ENCODE measurements at places on chromosomes 6 and 20. TPM values are rescaled to one million over a fixed set of nuclear protein-coding genes. Genes with fewer than 3 reads are reported as not detected.
A peak's percentile ranks its signal among the peaks of the same experiment; 100 is the strongest.

DNA sequence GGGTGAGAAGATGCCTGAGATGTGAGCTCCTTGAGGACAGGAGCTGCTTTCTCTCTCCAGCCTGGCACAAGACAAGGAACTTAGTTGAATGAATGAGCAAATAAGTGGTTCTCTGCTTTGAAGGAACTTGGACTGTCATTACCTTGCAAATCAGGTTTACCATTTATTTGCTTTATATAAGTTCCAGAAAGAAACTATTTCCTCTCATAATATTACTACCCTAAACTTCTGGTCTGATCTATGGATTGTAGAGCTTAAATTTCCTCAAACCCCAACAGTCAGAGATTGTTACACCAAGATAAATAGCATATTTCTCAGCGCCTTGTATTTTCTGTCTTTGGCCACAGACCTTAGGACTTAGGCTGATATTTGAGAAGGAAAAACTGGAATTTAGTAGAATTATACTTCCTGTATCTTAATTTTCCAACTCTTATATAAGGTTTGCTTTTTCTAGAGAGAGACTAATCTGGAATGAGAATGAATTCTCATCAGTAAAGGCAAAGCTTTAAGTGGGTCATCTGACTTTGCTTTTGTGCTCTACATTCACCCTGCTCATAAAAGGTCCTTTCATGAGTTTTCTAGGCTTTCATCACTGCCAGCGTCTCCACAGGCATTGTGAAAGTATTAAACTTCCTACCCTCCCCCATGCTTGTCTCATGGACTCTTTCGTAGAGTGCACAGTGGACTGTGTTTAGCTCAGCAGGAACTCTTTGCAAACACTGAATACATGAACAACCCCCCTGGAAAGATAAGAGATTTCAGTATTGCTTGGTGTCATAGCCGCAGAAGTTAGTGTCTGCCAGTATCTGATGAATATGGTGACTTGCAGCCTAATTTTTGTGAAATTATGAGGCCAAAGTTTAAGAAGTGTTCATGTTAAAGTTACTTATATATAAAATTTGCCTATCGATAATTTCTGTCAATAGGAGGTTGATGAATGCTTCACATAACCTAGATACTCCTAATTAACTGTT is 74.0 kb downstream of the PTPRA start:
- DNase-seq = no peak

GRCh38 chr6:98929498-98930060 is 18.2 kb downstream of the FBXL4 start:
- no peak for DNase-seq

- DNase-seq = no peak
Measured at GRCh38 chr6:3280866-3281465, 22.2 kb downstream of the PSMG4 start.

- DNase-seq = no peak
Measured at GRCh38 chr6:138638604-138639003, 135.0 kb upstream of the CCDC28A start.

- no peak for DNase-seq
Measured at GRCh38 chr6:32092760-32093497, 16.2 kb downstream of the TNXB start.

DNA sequence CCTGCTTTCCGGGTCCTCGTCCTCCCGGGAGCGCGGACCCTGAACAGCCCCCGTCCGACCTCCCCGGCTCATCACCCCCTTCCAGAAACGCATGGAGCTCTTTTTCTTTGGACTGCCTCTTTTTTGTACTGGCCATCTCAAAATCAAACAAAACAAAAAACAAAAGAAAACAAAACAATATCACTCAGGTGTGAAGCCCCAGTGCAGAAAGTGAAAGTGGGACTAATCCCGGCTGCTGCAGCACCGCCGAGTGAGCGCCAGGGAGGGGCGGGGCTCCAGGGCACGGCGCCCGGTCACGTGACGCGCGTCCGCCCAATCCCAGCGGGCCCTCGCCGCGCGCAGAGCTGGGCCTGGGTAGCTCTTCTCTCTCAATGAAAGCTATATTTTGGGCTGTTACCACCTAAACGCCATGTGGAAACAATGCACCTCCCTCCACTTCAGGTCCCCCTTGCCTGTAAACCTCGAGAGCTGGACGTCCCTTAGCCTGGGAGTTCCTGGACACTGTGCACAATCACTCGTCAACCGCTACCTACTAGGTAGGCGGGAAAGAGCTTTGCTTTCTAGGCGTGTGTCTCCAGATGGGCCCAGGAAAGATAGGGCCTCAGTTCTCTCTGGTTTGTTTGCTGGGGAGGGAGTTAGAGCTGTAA is 93.7 kb upstream of the PRDM1 start:
- peak; percentile 90 for DNase-seq

DNA sequence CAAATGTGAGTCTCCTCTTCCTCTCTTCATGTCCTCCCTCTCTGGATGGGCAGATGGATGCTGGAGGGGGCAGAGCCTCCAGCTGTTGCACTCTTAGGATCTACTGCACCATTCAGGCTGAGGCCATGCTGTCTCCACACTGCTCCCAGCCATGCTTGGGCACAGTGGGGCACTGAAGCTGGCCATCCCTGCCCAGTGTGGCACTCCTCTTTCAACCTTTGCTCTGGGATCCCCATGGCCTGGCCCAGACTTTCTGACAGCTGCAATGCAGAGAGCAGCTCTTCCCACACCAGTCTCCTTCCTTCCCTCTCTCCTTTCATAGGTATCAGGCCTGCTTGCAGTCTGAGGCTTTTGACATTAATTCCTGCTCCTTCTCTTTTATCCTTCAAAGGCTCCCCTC is 9.3 kb downstream of the KCNK17 start:
- no peak for DNase-seq

- DNase-seq = no peak
Measured at GRCh38 chr6:39451831-39452230, 129.3 kb upstream of the KCNK16 start.

GRCh38 chr6:169420912-169421543 is 167.4 kb upstream of the THBS2 start:
- no peak for DNase-seq

- DNase-seq = no peak
Measured at GRCh38 chr6:125216015-125216414, 62.4 kb downstream of the TPD52L1 start.

DNA sequence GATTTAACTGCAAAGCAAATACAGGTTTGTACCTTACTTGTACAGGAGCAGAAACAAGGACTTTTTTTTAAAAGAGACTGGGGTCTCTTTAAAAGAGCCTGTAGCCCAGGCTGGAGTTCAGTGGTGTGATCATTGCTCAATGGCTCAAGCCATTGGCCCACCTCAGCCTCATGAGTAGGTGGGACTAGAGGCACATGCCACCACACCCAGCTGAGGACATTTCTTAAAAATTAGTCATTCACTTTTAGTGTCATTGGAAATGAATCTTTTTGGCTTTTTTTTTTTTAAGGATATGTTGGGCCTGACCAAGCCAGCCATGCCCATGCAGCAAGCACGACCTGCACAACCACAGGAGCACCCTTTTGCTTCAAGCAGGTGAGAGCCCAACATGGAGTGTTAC is 16.9 kb downstream of the SEC23B start:
- DNase-seq = no peak

DNA sequence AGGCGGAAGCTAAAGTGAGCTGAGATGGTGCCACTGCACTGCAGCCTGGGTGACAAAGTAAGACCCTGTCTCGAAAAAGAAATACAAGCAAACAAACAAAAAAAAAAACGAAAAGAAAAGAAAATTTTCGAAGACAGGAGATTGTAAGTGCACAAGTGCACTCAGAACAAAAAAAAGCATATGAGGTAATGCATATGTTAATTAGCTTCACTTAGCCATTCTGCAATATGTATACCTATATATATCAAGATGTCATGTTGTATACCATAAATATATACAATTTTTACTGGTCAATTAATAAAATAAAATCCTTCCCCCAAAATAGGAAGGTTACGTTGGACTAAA is 127.5 kb downstream of the RIN2 start:
- DNase-seq = no peak

- DNase-seq = no peak
Measured at GRCh38 chr20:32344835-32345506, 13.2 kb upstream of the ASXL1 start.

DNA sequence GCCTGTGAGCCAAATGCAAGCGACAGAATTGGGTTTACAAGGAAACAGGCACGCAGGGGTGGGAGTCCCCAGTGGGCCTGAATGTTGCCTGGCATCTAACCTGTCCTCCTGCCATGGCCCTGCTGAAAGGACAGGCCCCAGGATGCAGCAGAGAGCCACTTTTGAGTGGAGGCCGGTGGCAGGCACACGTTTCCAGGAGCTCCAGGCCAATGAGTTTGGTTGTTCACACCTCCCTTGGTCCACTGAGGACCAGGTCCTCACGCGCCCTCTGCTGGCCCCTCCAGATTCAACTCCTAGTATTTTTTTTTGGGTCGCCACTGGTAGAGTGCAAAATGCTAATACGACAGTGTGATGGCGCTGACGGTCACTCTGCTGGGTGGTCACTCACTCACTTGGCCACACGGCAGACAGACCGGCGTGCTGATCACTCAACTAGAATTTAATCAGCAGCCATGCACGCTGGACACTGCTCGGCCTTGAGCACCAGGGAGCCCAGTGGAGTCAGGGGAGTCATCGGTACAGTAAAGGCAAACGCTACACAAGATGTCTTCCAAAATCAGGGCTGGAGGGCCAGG is 81.7 kb upstream of the NFATC2 start:
- DNase-seq = peak; percentile 72

GRCh38 chr20:24469116-24469893 is at the start of gene SYNDIG1:
TSS of gene SYNDIG1 (plus strand) at chr20:24469629. CDS start at chr20:24543098, 73,469 bp downstream.
- DNase-seq = peak; percentile 54

- DNase-seq = no peak
Measured at GRCh38 chr20:1310506-1311190, 18.3 kb downstream of the SDCBP2 start.

GRCh38 chr6:26172608-26172968 is 85.4 kb downstream of the HFE start:
- DNase-seq = no peak

DNA sequence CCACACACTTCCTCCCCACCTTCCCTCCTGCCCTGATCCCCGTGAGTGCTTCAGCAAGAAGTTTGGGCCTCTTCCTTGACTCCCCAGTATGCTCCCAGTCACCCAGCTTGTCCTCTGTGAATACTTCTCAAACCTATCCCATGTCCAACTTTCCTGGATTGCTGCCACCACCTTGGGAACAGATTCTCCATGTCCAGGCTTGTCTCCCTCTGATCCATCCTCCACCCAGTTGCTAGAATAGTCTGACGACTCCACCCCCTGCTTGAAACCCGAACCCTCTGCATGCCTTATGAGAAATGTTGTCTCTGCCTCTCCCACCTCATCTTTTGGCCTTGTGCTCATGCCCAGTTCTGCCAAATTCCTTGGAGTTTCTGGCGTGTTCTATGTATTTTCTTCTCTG is 108.0 kb downstream of the PPP1R14C start:
- no peak for DNase-seq

DNA sequence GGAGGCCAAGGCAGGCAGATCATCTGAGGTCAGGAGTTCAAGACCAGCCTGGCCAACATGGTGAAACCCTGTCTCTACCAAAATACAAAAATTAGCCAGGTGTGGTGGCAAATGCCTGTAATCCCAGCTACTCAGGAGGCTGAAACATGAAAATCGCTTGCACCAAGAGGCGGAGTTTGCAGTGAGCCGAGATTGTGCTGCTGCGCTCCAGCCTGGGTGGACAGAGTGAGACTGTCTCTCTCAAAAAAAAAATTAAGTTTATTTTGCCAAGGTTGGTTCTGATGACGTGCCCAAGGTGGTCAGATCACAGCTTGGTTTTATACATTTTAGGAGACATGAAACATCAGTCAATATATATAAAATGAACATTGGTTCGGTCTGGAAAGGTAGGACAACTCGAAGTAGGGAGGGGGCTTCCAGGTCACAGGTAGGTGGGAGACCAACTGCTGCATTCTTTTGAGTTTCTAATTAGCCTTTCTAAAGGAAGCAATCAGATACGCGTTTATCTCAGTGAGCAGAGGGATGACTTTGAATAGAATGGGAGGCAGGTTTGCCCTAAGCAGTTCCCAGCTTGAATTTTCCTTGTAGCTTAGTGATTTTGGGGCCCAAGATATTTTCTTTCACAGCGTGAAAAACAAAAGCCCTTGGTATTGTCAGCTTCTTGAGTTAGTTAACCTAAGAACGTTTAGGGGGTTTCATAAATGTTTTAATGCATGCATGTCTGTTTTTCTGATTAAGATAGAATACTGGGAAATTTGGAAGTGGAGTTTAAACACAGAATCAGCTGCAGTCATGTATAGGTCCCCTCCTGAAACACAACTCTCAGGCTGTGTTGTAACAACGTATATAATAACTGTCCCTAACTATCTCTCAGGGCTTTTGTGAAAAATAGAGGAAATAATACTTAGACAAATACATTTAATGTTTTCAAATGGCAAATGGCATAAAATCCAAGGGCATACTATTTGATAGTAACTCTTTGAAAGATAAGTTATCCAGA is 16.7 kb downstream of the ACOT13 start:
- no peak for DNase-seq

DNA sequence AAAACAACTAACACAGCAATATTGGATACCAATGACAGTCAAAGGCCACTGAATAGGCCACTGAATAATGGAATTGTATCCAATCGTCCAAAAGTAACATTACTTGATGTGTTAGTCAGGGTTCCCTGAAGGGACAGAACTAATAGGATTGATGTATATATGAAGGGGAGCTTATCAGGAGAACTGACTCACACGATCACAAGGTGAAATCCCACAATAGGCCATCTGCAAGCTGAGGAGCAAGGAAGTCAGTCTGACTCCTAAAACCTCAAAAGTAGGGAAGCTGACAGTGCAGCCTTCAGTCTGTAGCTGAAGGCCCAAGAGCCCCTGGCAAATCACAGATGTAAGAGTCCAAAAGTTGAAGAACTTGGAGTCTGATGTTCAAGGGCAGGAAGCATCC is 571.4 kb downstream of the PRKN start:
- no peak for DNase-seq

DNA sequence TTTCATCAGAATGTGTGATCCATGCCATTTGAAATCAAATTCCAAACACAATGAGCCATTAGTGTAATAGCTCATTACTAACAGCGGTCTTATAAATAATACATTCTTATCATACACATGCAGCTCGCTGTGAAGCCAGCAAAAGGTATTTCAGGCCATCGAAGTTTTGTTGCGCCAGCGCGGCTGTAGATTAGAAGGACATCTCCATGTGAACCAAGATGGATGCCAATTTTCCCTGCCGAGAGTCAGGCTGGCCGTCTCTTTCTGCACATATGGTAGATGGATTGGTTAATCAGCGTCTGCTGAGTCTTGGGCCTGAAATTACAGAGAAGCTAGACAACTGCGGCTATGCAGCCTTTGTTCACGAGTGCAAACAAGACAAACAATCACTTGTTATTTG is 44.1 kb downstream of the CFAP61 start:
- no peak for DNase-seq

- DNase-seq = no peak
Measured at GRCh38 chr20:16537918-16538317, 35.3 kb downstream of the KIF16B start.

- peak; percentile 42 for DNase-seq
Measured at GRCh38 chr20:47150403-47151152, 205.9 kb downstream of the ZMYND8 start.

Gene BPIFB2
- total RNA-seq = not detected

Gene SIRPD
- not detected for total RNA-seq

Gene BPIFB1
- total RNA-seq = not detected

Gene MUC22
- not detected for total RNA-seq

Gene PBOV1
- total RNA-seq = not detected

Gene OR12D3
- not detected for total RNA-seq

Gene ELOVL4
- total RNA-seq = 3.6 TPM

Gene NNAT
- total RNA-seq = 19.4 TPM

Gene SAMD5
- total RNA-seq = 12.6 TPM

Gene SPATA2
- total RNA-seq = 8.8 TPM

Gene MMUT
- 20.1 TPM for total RNA-seq

Gene HAO1
- not detected for total RNA-seq
